ENCODE measurements at places on chromosomes 5 and 9.

GRCh38 chr9:5269249-5269715 is 35.2 kb downstream of the RLN2 start:
- no peak for DNase-seq

GRCh38 chr5:59421986-59422941 is 471.3 kb downstream of the PDE4D start:
- DNase-seq: no peak

- DNase-seq: no peak
These were observed 66.9 kb downstream of the SEMA4D start for GRCh38 chr9:89430995-89431394.

- no peak for DNase-seq
These were observed 116.1 kb upstream of the FSTL4 start for GRCh38 chr5:133728475-133728874.

DNA sequence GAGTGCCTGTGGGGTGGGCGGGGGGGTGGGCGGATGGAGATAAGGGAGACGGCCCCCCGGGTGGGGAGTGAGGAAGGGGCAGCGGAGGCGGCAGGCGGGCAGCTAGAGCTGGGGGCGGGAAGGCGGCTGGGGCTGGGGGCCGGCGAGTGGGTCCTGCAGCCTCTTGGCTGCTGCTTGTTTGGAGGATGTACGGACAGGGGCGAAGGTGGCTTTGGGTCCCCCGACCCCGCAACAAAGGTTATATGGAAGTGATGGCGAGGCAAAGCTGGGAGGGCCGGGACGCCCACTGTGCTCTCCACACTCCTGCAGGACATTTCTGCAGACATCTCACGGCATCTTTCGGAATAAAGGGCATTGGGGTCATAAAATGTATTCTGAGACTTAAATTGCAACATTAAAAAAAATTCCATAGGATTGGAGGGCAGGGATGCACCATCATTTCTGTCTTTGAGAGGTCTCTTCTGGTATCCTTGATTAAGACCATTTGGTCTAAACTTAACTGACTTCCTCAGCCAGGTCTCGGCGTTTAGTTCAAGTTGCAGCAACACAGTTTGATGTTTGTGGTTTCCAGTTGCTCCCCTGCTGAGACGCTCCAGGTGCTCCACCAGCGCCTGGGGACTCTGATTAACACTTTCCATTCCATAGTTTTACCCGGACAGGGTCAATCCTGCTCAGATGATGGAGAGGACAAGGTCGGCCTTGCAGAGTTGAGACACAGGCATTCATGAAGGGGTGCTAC is 101.6 kb upstream of the SSBP2 start:
- DNase-seq: peak; percentile 26

GRCh38 chr5:110258460-110259216 is 467.8 kb downstream of the TMEM232 start:
- no peak for DNase-seq

- DNase-seq: no peak
These were observed 15.7 kb downstream of the KIAA1958 start for GRCh38 chr9:112502175-112502946.

DNA sequence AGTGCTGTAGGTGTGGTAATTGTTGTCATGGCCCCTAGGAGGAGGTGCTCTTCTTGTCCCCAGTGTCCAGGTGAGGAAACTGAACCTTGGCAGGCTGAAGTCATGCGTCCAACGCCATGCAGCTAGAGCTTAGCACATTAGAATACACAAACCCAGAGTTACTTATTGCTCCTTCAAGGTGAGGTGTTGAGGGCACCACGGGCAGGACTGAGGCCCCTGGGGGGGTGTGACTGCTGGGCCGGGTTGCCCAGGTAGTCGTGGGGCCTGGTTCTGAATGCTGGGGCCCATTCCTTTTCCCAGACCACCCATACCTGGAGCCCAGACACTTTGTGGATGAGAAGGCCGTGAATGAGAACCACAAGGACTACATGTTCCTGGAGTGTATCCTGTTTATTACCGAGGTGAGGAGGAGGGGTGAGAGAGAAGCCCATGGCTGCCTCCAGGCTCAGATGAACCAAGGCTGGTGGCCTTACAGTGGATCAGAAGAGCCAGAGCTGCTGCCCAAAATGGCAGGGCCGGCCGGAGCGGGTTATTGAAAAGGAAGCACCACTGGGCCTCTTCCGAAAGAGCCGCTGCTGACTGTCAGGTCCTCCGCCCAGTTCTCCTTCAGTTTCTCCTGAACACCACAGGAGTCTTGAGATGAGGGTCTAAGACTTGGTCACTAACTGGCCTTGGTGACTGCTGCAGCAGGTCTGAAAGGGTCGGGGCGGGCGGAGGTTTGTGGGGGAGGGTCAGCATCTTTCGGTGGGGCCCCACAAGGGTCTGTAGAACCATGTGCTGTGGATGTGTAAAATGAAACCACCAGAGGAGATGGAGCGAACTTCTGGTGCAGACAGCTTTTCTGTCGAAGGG is 26.3 kb downstream of the PTPA start:
- DNase-seq: no peak

DNA sequence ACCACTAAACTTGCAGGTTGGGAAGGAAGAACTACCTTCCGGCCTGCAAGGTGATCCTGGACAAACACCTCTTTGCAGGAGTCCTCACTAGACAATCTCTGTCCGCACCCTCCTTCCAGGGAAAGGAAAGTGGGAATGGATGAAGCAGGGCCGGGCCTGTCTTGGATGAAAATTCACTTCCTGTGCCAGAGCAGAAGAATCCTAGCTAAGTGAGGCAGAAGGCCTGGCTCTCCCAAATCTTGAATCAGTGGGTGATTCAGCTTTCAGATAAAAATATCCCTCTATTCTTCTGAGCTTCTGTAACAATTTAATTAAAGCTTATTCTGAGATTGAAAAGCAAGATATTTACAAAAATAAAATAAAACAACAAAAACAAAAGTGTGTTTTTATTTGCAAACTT is 281.9 kb upstream of the TLE4 start:
- DNase-seq: no peak

DNA sequence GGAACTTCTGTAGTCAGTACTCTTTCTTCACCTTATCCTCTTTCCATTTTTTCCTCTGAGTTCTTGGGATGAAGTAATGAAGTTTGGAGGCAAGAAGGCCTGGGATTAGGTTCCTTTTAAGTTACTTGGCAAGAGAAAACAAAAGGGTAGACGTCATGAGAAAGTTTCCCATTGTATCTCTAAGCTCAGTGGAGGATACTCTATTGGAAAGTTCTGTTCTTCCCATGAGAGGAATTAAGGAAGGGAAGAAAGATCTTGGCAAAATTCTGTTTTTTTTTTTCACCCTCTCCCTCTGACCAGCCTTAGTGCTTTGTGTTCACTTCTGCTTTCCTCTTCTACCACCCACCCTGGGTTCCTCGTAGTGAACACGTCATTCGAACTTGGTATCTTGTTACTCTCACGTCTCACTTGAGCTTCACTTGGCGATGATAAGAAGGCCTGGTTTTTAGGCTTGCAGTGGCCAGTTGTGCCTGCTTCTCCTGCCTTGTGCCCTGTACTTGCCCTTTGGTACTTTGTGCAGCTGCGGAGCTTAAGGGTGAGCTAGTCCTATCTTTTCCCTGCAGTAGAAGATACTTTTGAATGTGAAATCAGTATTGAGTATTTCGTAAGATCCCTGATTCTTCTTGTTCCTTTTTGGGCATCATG is 67.0 kb downstream of the ARHGAP26 start:
- DNase-seq: no peak

GRCh38 chr9:94909250-94909894 is 182.9 kb downstream of the AOPEP start:
- DNase-seq: no peak

DNA sequence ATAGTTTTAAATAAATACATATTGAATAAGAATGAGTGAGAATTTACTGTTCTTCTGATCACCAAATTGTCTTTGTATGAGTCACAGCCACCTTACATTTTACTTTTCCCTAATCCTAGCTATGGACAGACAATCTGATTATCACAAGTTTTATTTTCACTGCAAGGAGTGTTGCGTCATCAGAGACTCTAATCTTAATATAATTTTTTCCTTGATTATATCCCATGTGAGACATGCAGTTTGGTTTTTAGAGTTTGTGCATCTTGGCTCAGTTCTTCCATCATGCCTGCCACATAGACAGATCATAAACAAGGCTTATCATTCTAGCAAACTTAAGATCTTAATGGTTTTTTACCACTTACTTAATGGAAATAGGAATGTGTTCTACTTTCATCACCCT is 478.5 kb upstream of the CDH18 start:
- no peak for DNase-seq

DNA sequence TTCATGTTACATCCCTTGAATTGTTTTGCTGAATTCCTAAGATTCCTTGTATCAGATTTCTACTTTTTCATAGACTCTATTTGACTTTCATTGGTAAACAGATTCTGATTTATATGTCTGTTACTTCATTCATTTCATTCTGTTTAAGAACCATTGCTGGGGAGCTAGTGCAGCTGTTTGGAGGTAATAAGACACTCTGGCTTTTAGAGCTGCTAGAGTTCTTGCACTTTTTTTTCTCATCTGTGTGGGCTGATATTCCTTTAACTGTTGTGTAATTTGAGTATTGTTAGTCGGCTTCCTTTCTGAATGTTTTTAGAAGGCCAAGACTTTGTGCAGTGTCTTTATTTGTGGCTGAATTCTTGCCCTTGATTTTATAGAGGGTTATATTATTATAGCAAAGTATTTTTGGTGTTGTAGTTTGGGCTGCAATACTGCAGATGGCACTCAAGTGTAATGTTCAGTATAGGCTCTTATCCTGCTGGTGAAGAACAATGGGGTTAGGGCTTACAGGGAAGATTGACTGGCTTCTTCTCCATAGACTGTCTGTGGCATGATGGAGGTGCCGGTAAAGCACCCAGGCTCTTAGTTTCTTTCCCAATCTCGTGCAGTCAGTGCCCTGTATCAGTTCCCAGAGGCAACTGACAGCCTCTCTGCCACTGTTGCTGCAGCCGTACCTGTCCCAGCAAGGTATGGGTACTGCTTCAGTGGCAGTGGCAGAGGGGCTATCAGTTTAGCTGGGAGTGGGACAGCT is 162.2 kb downstream of the OXCT1 start:
- no peak for DNase-seq

- no peak for DNase-seq
These were observed 300.1 kb downstream of the NNT start for GRCh38 chr5:43903129-43903528.

- no peak for DNase-seq
These were observed 243.9 kb upstream of the SMARCA2 start for GRCh38 chr9:1771094-1771789.

DNA sequence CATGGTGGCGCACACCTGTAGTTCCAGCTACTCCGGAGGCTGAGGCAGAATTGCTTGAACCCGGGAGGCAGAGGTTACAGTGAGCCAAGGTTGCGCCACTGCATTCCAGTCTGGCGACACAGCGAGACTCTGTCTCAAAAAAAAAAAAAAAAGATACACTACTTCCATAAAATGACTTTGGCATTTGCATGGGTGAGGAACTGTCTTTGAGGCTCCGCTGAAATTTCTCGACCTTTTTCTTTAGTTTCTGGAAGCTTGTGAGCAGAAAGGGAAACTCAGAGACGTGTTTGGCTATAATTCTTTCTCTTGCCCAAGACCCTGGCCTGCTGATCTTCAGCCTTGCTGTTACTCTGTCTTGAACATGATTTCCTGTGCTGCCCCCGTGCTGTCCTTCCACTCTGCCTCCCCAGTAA is 37.3 kb downstream of the SPIN1 start:
- DNase-seq: no peak

GRCh38 chr5:132388244-132389050 is 18.9 kb downstream of the SLC22A5 start:
- DNase-seq: no peak

DNA sequence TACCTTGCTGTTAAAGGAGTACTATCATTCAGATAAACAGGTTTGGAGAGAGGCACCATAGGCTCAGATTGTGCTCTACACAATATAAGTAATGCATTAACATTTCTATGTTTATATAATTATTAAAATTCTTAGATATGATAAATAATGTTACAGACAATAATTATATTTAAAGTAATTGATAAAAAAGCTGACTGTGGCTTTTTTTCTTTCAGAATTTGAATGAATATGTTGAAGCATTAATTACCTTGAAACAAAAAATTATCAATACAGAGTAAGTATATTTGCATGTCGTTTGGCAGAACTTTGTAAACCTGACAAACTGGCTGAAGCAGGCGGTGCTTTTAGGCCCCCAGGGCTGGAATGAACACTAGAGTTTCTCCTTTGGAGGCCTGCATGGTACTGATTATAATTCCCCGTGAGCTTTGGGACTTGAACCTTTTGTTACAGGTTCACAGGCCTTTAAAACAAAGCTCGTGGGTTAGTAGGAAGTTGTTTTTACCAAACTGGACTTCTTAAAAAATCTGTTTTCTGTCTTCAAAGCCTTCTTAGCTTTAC is 13.8 kb downstream of the ICE1 start:
- DNase-seq: no peak

- peak; percentile 67 for DNase-seq
These were observed 3.7 kb upstream of the STXBP1 start for GRCh38 chr9:127608104-127608966.

- DNase-seq: no peak
These were observed 244.1 kb downstream of the ADGRV1 start for GRCh38 chr5:90802474-90803317.

GRCh38 chr9:12784461-12785259 is 9.8 kb downstream of the LURAP1L start:
- no peak for DNase-seq

DNA sequence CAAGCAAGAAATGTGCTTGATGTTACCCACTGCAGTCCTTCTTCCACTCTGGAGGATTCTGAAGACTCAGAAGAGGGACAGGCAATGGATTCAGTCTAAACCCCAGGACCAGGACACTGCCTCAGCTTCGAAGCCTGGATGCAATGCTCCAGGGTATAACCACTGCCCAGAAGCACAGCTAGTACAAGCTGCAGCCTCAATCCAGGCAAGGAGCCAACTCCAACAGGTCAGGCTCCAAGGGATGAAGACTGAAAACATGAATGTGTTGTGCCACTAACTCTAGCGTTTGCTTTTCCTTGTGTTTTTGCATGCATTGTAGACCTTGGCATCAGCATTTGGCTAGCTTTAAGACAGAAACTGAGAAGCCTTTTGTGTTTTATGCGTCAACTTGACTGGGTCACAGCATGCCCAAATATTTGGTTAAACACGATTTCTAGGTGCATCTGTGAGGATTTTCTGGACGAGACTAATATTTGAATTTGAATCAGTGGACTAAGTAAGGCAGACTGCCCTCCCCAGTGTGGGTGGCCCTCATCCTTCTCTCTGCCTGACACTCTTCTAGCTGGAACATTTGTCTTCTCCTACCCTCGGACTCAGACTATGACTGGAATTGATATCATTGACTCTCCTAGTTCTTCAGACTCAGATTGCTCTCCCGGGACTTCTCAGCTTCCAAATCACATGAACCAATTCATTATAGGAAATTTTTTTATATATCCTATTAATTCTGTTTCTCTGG is 20.5 kb upstream of the GPX3 start:
- no peak for DNase-seq

DNA sequence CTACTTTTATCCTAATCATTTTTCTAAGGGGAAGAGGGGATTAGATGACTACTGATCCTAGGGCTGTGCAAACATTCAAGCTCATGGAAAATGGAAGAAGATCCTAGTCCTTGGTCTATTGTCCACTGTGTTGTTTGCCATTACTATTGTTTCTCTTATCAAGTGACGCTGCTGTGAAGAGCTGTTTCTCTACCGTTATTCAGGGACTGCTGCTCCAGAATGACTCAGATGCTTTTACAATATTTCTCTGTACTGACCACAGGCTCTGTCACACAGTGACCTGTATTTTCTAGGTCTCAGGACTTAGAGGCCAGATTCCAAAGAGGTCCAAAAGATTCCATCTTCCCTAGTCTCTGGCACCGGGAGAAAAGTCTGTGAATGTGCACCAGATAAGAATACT is 159.5 kb upstream of the CHD1 start:
- no peak for DNase-seq

Measured in activated B cell treated with CpG ODN at 0.5 μM for 24 hours (primary cell).